ENCODE measurements at places on chromosomes 7 and 10.

DNA sequence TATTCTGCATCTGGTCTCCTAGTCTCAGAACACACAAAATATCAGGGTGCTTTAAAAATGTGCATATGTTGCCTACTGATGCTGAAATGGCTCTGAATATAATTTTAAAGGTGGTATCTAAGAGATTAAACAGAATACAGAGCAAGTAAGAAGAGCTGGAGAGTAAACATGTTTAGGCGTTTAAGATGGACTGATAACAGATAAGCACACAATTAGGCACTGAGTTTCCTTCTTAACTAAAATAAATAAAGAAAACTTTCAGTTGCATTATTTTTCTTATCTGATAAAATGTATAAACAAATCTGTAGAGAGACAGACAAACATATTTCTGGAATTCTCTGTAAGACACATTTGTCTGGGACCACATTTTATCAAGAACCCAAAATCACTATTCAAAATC, 35.6 kb upstream of the DGKB start:
- DNase-seq, result no peak

GRCh38 chr10:84675060-84675459, 346.7 kb downstream of the CCSER2 start:
- DNase-seq, result no peak

DNA sequence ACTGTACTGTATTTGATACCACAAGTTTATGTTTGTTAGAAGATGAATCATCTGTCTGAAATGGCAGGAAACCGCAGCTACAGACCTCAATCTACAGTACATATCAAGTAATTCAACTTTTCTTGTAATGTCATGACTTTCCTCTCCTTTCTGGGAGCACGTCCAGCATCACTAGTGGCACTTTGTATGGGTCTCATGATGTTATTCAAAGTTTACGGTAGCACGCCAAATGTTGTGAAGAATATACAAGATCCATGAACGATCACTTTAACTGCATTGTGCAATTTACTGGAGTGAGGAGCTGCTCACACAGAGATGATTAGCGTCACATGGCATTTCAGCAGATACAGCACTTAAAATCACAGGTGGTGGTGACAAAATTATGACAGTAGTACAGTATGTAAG, 257.8 kb upstream of the GNAI1 start:
- peak; percentile 26 for DNase-seq

DNA sequence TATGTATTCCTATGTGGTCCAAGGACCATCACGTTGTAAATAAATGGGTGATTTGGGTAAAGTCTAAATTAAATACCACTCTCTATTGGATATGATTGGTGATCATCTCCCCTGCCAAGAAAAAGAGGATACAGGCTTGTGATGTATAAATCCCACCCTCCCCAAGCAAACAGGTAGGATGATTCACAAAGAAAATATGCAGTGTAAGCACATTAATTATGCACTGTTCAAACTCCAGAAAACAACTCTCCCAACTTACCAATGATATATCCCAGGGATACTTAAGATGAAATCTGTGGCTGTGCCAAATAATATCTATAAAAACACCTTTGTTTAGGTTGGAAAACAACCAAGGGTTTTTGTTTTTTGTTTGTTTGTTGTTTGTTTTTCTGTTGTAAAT, 795.9 kb downstream of the XPNPEP1 start:
- DNase-seq, result no peak

- no peak for DNase-seq
Measured at GRCh38 chr10:125232841-125233240, 72.5 kb upstream of the CTBP2 start.

All from HT-29 (cell line).